ENCODE measurements at places on chromosomes 11 and 22.
A peak's percentile ranks its signal among the peaks of the same experiment; 100 is the strongest.

DNA sequence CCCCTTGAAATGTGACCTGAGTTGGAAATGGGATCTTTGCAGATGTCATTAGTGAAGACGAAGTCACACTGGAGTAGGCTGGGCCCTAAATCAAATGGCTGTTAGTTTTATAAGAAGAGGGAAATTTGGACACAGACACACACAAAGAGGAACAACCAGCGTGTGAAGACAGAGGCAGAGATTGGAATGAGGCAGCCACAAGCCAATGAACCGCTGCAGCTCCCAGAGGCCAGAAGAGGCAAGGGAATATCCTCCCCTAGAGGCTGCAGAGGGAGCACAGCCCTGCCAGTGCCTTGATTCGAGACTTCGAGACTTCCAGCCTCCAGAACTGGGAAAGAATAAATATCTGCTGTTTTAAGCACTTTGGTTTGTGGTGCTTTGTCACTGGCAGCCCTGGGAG, 484.5 kb downstream of the MN1 start:
- peak; percentile 44 for DNase-seq

DNA sequence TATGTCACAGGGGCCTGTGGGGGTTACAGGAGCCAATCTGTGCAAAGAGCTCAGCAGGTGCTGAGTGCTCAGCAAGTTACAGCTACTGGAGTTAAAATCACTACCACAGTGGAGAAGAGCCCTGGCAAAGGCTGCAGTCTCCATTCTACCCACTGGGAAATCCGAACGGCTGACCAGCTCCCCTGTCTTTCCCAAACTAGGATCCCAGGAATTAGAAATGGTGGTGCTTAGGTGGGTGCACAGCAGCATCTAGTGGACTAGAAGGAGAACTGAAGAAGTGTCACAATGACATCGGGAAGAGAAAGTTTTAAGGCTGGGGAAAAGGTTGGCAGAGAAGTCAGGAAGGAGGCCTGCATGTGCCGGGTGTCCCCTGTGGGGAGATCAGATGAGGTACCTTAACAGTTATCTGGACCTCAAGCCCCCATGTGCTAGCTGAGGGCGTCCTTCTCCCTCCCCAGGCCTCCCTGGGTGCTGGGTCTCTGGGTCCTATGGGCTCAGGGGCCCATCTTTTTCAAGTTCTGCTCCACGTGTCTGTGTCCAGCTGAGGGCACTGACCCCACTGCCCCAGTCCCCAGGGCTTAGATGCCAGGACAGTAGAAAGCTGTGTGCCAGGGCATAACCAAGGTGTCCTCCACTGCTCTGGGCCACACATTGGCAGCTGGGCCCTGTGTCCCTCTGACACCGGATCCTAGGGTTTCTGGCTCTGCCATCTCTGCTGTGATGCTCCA, 1.9 kb downstream of the PIWIL3 start:
- DNase-seq = peak; percentile 12

DNA sequence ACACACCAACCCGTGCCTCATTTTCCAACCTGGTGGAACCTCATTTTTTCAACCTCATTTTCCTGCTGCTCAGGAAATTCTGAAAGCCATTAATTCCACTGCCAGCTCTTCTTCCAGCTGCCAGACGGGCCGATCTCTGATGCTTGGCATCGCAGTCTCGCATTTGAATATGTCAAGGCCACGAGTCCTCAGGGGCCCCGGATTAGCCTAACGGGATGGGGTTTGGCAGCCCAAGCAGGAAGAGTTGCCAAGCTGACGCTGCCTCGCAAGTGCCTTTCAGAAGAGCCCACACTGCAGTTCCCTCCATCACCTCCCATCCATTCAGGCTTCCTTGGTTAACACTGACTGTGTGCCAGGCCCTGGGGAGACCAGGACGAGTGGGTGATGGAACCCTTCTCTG, 8.7 kb downstream of the RASD2 start:
- no peak for DNase-seq

DNA sequence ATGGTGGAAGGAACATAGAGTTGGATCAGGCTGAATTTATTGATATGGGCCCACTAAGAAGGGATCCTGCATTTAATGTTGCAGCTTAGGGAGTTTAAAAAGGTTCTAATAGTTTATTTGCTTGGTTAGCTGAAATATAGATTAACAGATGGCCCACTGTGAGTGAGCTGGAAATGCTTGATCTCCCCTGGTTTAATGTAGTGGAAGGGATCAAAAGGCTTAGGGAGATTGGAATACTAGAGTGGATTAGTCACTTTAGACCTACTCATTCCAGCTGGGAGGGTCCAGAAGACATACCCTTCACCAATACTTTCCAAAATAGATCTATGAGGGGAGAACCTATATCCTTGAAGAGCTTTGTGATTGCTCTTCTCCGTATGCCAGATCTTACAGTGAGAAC, 130.1 kb upstream of the ZC3H12C start:
- no peak for DNase-seq

GRCh38 chr11:24773322-24773721, 276.5 kb downstream of the LUZP2 start:
- no peak for DNase-seq

DNA sequence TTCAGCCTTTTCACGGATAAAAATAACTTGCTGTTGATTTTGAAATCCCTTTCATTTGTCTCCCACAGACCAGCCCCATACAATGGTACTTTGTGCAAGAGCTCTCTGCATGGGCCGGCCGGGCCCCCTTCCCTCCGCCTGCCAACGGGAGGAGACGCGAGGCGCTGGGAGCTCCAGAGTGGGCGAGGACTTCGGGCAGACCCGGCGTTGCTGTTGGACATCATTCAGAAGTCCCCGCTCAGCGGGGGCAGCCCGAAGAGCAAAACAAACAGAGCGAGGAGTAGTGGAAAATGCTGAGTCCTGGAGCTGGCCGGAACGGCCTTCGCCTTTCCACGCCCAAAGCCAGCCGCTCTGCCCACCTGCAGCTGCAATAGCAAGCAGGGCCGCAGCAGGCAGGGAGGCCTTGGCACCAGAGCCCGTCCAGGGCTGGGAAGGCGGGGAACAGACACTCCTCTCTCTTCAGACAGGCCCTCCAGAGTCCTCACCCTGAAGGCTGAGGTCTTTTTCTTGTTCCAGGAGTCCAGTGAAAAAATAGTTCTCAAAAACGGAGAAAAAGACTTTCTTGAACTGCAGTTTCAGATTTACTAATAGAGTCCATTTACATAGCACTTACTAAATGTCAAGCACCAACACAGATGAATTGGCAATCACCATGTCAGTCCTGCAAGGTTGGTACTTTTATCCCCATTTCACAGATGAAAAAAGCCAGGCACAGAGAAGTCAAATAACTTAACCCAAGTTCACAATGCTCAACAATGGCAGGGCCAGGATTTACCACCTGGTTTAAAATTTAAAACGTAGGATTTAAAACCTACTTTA, 135.5 kb downstream of the ETS1 start:
- DNase-seq = no peak

- no peak for DNase-seq
Measured at GRCh38 chr11:82305123-82305522, 428.5 kb downstream of the FAM181B start.

DNA sequence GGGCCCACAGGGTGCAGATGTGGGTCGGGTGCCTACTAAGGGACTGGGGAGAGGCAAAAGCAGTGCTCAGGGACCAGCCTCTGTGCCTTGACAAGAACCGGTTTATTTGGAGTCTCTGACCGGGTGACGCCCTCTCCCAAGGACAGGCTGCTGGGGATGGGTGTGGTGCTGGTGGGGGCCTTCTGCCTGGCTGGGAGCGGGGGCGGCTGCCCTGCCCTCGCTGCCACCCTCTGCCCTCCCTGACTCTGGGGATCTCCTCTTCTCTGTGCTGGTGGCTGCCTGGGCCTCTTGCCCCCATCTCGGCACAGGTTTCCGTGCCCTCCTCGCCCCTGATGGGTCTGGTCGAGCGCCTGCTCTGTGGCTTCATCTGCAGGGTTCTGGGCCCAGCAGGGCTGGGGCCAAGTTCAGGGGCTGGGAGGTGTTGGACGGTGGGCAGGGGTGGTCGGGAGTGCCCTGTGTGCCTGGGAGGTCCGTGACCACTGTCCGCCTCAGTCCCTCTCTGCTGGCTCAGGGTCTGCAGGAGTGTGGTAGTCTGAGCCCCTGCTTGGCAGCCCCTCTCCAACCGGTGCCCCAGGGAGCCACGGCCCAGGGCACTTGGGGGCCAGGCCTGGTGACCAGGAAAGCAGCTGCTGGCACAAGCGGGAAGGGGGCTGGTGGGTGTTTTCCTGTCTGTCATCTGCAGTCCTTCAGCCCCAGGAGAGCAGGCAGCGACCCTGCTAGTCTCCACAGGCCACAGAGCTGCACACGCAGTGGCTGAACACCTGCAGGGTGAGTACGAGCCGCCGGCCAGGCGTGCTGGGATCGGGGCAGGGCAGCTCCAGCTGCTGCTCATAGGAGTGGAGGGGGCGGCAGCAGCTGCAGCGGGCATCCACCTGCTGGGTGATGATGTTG, 23.5 kb downstream of the MUC6 start:
- DNase-seq = no peak

- DNase-seq = no peak
Measured at GRCh38 chr11:70542811-70543210, 144.5 kb downstream of the CTTN start.

- DNase-seq = no peak
Measured at GRCh38 chr22:38860283-38861169, 11.5 kb downstream of the CBX6 start.

DNA sequence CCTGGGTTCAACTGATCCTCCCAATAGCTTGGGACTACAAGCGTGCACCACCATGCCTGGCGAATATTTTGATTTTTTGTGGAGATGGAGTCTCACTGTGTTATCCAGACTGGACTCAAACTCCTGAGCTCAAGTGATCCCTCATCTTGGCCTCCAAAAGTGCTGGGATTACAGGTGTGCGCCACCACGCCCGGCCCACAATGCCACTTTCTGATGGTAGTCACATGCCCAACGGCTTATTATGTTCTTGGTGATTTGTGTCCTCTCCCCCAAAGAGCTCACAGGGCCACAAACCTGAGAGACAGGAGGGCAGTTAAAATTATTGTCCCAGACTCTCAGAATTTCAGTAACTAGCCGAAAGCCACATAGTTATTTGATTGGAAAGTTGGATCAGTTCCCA, 9.6 kb downstream of the GRIK4 start:
- DNase-seq = no peak

DNA sequence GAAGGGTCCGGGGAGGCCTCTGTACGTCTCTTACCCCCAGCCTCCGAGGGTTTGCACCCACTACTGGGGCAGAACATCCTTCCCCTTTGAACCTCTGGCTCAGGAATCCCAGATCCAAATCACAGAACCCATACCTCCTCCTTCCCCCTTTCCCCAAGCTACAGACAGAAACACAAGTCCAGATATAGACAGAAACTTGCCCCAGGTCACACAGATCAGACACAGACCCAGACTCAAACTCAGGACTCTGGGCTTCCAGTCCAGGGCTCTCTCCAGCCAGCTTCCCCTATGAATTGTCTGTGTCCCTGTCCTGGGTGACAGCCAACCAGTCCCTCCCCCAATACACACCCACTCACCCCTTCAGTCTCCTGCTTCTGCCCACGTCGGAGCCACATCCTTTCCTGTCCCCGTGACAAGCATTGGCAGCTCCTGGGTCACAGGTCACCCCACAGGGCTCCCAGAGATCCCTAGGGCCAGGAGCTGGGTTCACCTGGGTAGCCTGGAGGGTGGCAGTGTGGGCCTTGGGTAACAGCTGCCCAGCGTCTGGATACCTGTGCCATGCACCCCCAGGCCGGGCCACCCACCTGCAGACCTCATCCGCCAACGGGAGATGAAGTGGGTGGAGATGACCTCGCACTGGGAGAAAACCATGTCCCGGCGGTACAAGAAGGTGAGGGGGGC, 772 bp downstream of the TBC1D10C start:
- no peak for DNase-seq

GRCh38 chr11:99443276-99443675, 422.5 kb downstream of the CNTN5 start:
- DNase-seq = no peak

GRCh38 chr11:62610814-62611704, 1.5 kb downstream of the EML3 start:
- DNase-seq = no peak

DNA sequence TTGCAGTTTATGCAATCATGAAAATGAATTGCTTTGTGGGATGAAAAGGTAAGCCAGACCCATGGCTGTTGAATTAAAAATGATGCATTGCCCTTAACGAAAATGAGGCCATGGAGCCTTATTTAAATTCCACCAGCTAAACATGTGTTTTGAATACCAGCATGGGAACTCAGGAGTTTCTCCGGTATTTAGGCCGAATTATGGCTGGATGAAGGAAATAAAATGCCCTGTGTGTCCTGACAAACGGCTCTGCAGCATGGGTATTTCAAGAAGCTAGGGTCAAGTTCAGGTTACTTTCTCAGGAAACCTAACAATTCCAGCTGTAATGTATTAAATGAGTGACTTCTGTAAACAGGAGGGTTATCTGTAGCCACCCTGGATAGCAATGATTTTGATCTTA, 38.3 kb downstream of the AMOTL1 start:
- DNase-seq = peak; percentile 62

DNA sequence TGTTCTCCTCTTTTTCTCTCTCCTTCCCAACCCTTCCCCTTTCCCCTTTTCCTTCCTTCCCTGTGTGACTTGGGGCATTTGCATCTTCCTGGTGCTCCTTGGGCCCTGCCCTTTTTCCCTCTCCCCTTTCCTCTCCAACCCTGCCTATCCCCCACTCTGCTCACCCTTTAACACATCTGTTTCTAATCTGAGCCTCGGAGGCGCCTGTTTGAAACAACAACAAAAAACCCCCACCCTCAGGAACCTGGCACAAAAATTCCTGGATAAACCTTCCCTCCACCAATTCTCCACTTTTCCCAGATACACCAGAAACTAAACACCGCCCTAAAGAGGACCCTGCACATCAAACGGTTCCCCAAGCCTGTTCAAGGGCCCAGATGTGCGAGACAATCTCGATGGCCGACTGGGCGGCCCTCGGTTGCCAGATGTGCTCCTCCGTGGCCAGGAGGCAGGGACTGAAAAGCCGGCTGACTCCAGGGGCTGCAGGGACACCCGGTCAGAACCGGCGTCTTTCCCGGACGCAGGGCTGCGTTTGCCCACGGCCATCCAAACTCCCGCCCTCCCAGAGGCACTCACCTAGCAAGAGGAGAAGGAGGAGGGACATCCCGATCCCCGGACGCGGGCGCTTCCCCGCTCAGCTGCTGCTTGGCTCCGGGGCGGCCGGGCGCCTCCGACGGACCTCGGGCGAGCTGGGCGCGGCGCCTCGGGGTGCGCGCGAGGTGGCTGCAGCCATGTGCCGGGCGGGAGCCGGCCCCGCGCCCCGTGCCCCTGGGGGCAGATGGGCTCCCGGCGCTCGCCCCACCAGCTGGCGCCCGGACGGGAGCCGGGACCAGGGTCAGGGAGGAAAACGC, 486 bp downstream of the CLMP start:
- DNase-seq = peak; percentile 66

All from fibroblast of upper back skin (primary cell).